Thyroid gland (tissue), 4 donors: ENCODE measurements at places on chromosomes 4 and X.

- no peak overlapping the region for H3K4me3 ChIP-seq
- H3K36me3 ChIP-seq, result no peaks in the 10 kb centered on the region
- H3K27ac ChIP-seq, result no peak overlapping the region
- no peaks in the 10 kb centered on the region for H3K27me3 ChIP-seq
These were observed 55.6 kb upstream of the STS start for GRCh38 chrX:7091923-7092322.

GRCh38 chr4:183255487-183255886, 64.6 kb downstream of the CLDN22 start:
- no peaks in the 10 kb centered on the region for H3K27me3 ChIP-seq
- no peaks in the 10 kb centered on the region for H3K4me1 ChIP-seq
- H3K36me3 ChIP-seq, result peaks cover 16% of the 10 kb centered on the region

DNA sequence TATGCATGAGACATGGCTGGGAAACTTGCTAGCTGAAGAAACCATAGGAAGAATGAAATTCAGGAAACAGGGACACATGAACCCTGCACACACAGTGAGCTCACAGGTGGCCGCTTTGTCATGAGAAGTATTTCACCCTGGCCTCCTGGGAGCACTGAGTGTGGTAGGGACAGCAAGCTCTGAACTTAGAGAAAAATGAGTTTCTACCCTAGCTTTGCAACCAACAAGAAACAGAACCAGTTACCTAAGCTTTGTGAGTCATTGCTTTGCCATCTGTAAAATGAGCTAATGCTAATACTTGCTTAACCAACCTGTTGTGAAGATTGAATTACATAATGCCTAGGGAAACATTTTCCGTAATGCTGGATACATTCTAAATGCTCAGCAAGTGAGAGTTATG, 206.6 kb upstream of the HS3ST1 start:
- H3K4me1 ChIP-seq, result no peaks in the 10 kb centered on the region
- no peak overlapping the region for H3K27ac ChIP-seq
- no peak overlapping the region for H3K4me3 ChIP-seq
- DNase-seq, result no peak

DNA sequence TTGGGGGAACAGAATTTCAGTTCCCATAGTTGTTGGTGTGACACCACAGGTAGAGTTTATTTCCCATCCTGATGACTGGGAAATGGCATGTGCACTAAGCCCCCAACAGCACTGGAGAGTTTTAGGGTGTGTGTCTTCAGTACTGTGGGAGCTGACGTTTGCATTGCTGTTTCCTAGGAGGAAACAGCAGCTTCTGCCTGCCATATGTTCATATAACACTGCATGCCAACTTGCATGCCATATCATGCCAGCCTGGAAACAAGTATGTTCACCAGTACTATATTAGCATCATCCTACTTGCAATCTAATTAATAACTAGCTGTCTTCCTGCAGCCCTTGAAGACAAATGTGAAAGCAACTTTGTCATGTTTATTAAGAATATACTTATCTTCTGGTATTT, 58.2 kb downstream of the NAA11 start:
- H3K4me1 ChIP-seq, result no peaks in the 10 kb centered on the region
- DNase-seq, result no peak
- no peak overlapping the region for H3K27ac ChIP-seq
- no peak overlapping the region for H3K4me3 ChIP-seq
- H3K27me3 ChIP-seq, result no peaks in the 10 kb centered on the region

DNA sequence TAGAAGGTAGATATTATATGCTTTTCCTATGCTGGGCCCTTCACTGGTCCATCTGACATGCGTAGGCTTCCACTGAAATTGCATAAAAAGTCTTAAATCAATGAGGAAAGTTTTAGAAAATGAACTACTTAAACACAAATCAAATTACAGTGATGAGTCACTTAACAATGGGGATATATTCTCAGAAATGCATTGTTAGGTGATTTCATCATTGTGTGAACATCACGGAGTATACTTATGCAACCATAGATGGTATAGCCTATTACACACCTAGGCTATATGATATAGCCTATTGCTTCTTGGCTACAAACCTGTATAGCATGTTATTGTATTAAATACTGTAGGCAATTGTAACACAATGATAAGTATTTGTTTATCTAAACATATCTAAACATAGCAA, 10.3 kb downstream of the STAP1 start:
- H3K4me3 ChIP-seq, result no peak overlapping the region
- H3K36me3 ChIP-seq, result no peaks in the 10 kb centered on the region
- H3K4me1 ChIP-seq, result no peaks in the 10 kb centered on the region
- no peak overlapping the region for H3K27ac ChIP-seq

DNA sequence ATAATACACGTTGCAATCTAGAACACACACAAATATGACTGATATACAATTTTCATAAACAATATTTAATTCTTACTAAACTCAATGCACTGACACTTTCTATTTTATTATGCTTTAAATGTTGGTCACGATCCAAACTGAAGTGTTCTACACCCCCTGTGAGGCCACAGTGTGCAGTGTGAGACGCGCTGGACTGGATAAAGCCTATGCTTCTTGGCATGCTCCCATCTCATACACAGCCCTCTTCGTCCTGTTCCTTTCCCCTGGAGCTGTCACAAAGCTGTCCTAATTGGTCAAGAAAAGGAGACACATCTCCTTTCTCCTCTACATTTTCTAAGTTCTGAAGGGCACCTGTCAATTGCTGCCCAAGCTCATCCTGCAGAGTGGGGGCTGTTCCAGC, 72.0 kb downstream of the SCD5 start:
- peak overlapping the region; percentile 26 for H3K27ac ChIP-seq
- peaks cover 30% of the 10 kb centered on the region for H3K4me1 ChIP-seq
- no peaks in the 10 kb centered on the region for H3K36me3 ChIP-seq
- no peaks in the 10 kb centered on the region for H3K27me3 ChIP-seq
- DNase-seq, result peak; percentile 63

DNA sequence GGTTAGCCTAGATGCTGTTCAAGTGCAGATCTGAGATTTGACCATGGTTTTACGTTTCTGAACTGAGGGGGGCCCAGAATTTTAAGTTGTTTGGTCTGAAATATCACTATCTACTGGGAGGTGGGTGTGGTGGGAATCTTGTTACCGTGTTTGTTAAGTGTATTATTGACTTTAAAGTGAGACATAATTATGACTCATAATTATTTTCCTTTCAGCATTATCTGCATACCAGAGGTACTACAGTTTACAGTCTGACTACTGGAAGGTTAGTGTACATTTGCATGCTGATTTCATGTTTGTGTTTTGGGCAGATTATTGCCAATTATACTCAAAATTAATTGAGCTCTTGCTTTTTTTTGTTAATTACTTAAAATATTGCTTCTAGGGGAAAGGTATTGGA, 101.5 kb downstream of the KDM6A start:
- DNase-seq, result no peak
- H3K27ac ChIP-seq, result no peak overlapping the region
- H3K4me3 ChIP-seq, result no peak overlapping the region
- no peaks in the 10 kb centered on the region for H3K27me3 ChIP-seq
